AG04450 (cell line): ENCODE measurements at places on chromosomes 1 and 21. TPM values are rescaled to one million over a fixed set of nuclear protein-coding genes. Genes with fewer than 3 reads are reported as not detected.

OR13G1 gene
- polyA plus RNA-seq = not detected in 2 replicates

LRRN2 gene
- not detected in 2 replicates for polyA plus RNA-seq

GRCh38 chr1:227941509-227942020 is 6.2 kb downstream of the WNT9A start:
- DNase-seq = no peak

DNA sequence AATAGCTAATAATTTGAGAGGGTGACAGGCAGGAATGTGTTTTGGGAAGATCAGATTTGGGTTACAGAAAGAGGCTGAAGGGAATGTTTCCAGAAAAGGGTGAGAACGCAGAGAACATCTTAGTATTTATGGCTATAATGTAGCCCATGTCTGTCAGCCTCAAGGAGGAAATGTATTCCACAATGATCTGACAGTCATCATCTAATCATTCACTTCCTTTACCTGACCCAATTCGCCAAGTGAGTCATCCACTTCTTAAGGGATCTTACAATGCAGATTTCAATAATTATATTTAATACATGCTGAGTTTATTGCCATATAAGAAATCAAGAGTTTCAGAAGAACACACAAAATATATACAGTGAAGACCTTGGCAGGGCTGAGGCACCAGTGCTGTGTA is 10.8 kb downstream of the TRIM45 start:
- no peak for DNase-seq

GRCh38 chr1:938711-939489 is 15.2 kb downstream of the SAMD11 start:
- DNase-seq = no peak

GNG4 gene
- 0.19 and 0.33 TPM in 2 replicates for polyA plus RNA-seq

- DNase-seq = no peak
Observed at GRCh38 chr1:23751050-23751814, 8.0 kb downstream of the ELOA start.

ATP1A2 gene
- polyA plus RNA-seq = 6.2 and 6.5 TPM in 2 replicates

DNA sequence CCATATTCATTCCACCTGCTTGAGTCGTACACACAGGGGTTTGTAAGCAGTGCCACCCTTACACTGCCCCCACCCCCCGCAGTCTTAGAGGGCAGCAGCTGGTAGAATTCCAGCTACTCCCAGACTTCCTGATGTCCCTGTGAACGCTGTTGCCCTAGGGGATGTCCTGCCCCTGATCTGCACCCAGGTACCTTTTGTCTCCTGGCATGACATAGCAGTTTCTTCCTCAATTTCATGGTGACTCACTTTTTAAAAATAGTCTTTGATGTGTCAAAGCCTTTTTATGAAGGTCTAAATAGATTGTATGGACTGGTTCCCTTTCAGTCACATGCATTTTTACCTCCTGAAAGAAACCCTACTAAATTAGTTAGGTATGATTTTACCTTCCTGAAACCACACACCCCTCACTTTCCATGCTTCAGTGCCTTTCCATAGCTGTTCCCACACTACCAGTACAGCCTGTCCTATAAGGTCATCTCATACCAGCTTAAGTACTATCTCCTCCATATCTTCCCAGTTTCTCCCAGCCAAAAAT is 76.4 kb downstream of the ST3GAL3 start:
- no peak for DNase-seq

DNA sequence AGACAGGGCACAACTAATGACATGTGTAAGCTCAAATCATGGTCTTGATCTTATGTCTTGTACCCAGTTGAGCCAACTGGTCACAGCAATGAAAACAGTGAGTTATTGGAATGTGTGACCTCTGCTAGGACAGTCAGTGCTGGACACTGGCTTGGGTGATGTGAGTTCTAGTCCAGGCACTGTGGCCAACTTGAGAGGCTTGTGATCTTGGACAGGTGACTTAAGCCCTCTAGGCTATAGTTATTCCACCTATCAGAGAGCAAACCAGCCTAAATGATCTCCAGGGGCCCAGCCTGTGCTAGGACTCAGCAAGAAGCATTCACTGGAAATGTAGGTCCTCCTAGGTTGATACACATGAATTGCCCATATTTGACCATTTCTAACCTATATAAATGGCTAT is 1.1 kb downstream of the KCNE2 start:
- no peak for DNase-seq

TEDDM1 gene
- polyA plus RNA-seq = not detected in 2 replicates

SPSB1 gene
- polyA plus RNA-seq = 19.4 and 20.3 TPM in 2 replicates

DNA sequence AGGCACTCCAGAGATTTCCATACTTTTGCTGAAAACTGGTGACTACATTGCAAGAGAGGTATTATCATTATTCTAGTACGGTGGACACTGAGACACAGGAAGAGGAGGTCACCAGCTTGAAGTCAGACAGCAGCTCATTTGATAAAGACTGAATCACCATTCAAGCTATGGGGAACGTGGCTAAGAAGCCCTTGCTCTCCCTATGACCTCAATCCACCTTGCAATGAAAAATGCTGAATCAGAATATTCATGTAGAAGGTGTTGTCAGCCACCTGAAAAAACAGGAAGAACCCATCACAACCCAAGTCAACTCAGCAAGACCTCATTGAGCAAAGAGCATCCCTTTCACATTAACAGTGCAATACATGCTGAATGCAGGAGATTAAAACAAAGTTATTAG is 59.0 kb upstream of the FGGY start:
- no peak for DNase-seq

GRCh38 chr1:24385160-24385940 is 28.2 kb downstream of the STPG1 start:
- DNase-seq = no peak

- DNase-seq = no peak
Observed at GRCh38 chr21:18298228-18298627, 53.6 kb downstream of the CHODL start.

PATJ gene
- 2.5 and 3.6 TPM in 2 replicates for polyA plus RNA-seq

DARS2 gene
- 20.2 and 25.1 TPM in 2 replicates for polyA plus RNA-seq

DNA sequence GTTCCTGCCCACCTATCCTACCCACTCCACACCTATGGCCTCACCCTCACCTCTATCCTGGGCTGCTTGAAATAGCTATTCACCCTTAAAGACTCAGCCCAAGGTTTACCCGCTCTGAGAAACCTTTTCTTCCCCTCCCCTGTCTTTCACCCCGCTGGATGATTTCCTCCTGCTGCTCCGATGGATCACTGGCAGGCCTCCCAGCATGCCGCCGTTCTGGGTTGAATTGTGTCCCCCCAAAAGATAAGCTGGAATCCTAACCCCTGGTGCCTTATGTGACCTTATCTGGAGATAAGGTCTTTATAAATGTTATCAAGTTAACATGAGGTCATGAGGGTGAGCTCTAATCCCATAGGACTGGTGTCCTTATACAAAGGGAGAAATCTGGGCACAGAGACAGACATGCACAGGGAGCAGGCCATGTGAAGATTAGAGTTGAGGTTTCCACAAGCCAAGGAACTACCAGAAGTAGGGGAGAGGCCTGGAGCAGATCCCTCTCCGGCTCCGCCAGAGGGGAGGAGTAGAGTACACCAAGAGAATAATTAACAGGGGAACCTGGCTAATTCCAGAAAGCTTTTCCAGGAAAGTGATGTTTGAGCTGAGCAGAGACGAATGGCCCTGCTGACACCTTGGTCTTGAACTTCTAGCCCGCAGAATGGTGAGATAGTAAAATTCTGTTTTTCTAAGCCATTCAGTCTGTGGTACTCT is 110.0 kb upstream of the SERBP1 start:
- DNase-seq = no peak

DNA sequence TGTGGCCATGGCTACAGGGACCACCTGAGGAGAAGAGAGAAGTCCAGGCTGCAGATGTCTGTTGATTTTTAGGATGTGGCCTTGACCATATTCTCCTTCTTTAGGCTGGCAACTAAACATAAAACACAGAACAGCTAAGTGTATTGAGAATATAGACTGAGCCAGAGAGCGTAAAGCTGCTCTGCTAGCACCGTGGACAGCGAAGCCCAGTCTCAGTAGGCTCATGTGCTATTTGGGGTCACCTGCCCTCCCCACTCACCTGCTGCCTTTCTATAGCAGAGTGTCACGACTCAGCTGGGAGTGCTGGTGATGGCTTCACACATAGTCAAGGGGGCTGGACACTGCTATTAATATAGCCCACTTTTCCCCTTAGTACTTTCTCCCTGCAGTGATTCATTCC is 278.5 kb downstream of the KCNH1 start:
- no peak for DNase-seq

DNA sequence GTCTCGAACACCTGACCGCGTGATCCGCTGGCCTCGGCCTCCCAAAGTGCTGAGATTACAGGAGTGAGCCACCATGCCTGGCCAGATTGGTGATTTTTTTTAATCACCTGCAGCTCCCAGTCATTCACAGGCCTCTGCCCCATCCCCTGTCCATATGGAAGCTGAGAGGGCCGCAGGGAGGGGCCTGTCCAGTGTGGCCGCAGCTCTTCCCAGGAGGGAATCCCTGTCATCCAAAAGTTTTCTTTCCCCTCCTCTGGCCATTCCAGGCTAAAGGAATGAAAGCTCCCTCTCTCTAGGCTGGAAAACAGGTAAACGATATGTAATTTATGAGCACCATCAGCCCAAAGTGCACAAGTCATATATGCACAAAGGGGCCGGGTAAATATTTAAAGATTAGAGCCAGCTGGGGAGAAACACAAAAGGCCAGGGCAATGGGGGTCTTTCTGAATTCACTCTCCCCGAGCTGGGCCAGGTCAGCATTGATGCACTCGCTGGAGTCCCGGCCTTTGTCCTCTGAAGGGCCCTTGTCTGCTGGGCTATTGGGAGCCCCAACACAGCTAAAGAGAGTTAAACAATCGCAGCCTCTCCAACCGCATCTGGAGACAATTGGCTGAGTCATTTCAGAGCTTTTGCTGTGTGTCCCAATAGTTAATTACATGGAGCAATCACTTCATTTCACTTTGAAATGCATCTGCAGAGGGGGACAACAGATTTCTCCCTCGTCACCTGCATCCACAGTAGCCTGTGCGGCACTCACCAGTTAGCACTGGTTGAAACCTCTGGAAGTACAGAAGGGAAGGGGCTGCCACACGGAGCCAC is 3.8 kb upstream of the HES3 start:
- no peak for DNase-seq

ATP5PB gene
- polyA plus RNA-seq = 425 and 519 TPM in 2 replicates
